Activated naive CD4-positive, alpha-beta T cell (primary cell): ENCODE measurements at places on chromosomes 1 and 21.

DNA sequence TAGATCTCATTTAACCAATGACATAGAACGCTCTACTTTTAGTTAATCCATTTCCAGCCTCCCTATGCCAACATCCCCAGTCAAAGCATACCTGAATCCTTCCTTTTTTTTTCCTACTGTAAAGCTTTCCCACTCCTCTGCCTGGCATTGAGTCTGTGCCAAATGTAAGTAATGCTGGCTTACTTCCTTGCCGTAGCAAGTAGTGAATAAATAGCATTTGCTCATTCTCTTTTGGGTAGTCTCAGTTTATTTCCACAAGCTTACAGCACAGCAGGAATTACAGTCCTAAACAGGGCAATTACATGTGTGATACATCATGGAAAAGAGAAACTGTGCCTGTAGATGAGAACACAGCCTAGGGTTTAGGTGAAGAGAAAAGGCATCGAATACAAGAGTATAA, 352.6 kb upstream of the NEGR1 start:
- DNase-seq = no peak

DNA sequence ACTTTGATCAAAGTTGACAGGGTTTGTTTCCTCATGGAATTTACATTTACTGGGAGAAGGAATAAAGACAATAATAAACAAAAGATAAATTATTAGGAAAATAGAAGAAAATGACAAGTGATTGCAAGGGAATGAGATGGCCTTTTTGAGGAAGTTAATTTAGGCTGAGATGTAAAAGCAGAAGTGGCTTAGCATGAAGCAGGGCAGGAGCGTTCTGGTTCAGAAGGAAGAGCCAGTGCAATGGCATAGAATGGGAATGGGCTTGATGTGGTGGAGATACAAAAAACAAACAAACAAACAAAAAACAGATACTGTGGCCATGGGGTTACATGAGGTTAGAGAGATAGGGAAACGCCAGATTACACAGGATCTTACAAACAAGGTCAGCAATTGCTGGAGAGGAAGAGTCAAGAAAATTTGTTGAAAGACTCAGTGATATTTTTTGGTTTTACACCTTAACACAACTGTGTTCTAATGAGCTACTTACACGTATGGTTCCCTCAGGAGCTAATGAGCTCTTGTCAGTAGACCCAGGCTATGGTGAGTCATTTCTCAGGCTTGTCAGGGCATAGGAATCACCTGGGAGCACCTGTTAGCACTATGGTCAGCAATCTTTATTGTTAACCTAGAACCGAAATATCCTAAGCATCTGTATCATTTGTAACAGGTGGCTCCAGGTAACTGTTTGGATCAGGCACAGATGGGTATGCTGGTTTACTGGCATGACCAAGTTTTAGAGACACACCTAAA, 8.7 kb upstream of the CADM3 start:
- no peak for DNase-seq

GRCh38 chr1:22861764-22862440, 110.8 kb downstream of the LACTBL1 start:
- DNase-seq = no peak

- no peak for DNase-seq
Measured at GRCh38 chr1:56437959-56438358, 141.4 kb downstream of the PLPP3 start.

- DNase-seq = no peak
Measured at GRCh38 chr1:158691907-158692306, 5.4 kb upstream of the SPTA1 start.

- DNase-seq = no peak
Measured at GRCh38 chr1:190453550-190453949, 24.1 kb downstream of the BRINP3 start.

GRCh38 chr1:46179138-46180081, 3.1 kb upstream of the P3R3URF start:
- no peak for DNase-seq
